ENCODE measurements at places on chromosomes 11 and 22. TPM values are rescaled to one million over a fixed set of nuclear protein-coding genes. Genes with fewer than 3 reads are reported as not detected.

The HSPB2 gene
- not detected for total RNA-seq

The SDHD gene
- 58.5 TPM for total RNA-seq

The PIH1D2 gene
- 2.2 TPM for total RNA-seq

The OR4A15 gene
- not detected for total RNA-seq

The MRGPRE gene
- 0.83 TPM for total RNA-seq

The OR51A4 gene
- not detected for total RNA-seq

The TRIM66 gene
- total RNA-seq: 7.0 TPM

The UPB1 gene
- not detected for total RNA-seq

The ACR gene
- total RNA-seq: not detected

The IRAG1 gene
- total RNA-seq: 2.0 TPM

The RAG2 gene
- total RNA-seq: not detected

The ZC3H12C gene
- 16.4 TPM for total RNA-seq

The CNGA4 gene
- 0.17 TPM for total RNA-seq

The MPPED2 gene
- 0.17 TPM for total RNA-seq

DNA sequence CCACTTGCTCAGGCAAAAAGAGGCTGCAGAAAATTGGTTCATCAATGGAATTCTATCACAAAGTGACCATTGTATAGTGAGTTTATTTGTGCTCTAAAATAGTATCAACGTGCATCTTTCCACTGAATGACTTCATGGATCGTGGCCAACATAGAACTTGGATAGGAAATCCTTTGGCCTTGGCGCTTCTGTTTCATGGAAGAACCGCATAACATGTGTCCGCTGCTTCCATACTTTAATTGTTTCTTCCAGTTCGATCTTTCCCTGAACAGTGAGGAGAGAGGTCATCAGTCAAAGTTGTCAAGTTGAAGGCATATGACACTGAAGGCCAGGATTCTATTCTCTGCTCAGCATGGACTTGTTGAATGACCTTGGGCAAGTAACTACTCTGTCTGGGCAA is 4.5 kb downstream of the NDUFA6 start:
- no peak for DNase-seq

DNA sequence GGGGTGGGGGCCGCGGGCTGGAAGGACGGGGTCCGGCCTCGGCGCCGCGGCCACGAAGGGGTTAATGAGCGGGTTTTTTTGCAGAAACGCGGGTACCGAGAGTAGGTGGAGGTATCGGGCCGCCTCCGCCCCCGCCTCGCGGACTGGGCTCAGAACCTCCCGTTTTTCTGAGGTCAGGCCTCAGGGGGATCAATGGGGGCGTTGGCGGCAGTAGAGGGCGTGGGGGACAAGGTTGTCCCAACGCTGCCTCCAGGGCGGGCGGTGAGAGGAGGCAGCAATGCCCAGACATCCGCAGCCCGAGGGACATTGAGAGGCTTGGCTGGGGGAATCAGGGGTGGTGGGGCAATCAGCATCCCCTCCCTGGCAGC is 34.8 kb upstream of the PRODH start:
- no peak for DNase-seq

DNA sequence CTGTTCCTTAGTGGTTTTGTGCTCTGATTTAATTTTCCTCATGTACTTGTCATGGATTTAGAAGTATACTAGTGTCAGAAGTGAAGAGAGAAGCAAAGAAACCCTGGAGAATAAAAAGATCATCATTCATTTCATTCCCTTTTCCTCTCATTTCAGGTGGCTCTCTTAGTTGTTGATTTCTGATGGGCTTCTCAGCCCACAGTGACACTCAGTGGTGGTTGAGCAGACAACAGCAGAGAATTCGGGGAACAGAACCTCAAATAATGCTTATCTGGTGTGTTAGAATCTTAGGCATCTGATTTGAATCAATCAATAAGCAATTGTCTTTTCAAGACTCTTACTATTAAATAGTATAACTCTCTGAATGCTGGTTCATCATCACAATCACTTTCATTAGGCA is 1289.4 kb downstream of the FAM181B start:
- DNase-seq: no peak

- peak; percentile 57 for DNase-seq
Measured at GRCh38 chr22:30005213-30005857, 74.9 kb upstream of the HORMAD2 start.

DNA sequence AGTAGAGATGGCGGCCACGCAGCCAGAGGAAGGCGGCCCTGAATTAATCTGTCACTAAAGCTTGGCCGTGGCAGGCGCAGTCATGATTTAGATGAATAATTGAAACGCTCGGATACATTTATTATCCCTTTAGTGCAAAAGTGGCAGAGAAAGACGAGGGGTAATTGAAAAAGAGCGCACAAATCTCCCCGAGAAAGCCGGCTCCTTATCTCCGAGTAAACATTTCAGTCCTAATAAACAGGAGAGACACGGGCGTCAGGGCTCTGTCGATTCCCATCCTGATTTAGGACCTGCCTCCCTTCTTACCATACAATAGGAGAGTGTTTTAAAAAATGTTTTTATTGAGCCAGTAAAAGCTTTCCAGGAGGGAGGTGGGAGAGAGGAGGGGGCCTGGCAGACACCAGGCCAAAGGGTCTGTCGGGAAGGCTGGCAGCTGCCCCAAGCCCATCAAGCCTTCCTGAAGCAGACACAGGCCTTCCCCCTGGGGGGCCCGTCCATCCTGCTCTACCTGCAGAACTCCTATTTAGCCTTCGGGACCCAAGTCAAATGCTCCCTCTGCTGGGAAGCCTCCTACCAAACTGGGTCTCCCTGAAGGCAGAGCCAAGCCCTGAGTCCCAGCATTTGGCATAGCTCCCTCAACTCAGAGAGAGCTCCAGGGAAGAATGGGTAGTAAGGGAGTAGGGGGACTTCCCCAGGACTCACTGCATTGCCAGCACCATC is 22.8 kb downstream of the OTUB1 start:
- DNase-seq: no peak

GRCh38 chr22:45511847-45512261 is 9.2 kb downstream of the FBLN1 start:
- DNase-seq: no peak

- peak; percentile 66 for DNase-seq
Measured at GRCh38 chr11:113363406-113363805, 24.2 kb upstream of the ANKK1 start.

- peak; percentile 46 for DNase-seq
Measured at GRCh38 chr11:94305146-94305545, 766 bp downstream of the IZUMO1R start.

- peak; percentile 78 for DNase-seq
Measured at GRCh38 chr11:62791501-62792201, at the start of gene TMEM223. TSS of gene TMEM223 (minus strand) at chr11:62792006. CDS start at chr11:62791994, 12 bp downstream.

GRCh38 chr11:23181022-23181807 is 320.9 kb upstream of the CCDC179 start:
- no peak for DNase-seq

GRCh38 chr22:30953206-30953605 is 15.4 kb downstream of the MORC2 start:
- DNase-seq: no peak

- no peak for DNase-seq
Measured at GRCh38 chr11:3201112-3201581, 17.5 kb downstream of the MRGPRG start.

DNA sequence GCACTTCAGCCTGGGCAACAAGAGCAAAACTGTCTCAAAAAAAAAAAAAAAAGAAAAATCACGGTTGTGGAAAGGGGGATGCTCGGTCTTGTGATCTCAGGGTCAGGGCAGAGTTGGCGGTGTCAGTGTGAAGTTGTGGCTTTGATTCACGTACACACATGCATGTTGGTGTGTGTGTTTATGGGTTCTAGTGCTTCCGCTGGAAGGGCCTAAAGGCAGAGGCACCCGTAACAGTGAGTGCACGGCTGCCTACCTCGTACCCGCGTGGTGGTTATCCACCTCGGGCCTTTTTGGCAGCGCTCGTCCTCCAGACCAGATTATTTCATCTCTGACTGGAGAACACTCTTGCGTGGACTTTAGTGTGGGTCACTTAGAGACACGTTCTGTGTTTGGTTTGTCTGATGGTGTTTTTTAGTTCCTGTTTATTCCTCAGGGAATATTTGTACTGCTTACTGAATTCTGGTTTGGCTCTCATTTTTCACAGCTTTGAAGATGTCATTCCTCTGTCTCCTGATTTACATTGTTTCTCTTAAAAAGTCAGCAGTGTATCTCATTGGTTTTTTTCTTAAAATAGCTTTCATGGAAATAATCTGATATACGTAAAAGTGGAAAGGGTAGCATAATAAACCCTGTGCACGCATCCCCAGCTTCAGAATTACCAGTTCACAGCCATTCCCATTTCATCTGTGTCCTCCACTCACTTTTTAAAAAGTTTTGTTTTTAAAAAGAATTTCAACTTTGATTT is 15.6 kb downstream of the ZBED4 start:
- no peak for DNase-seq

- DNase-seq: no peak
Measured at GRCh38 chr11:103731670-103732069, 304.8 kb upstream of the DDI1 start.

- DNase-seq: no peak
Measured at GRCh38 chr22:25641650-25642049, 77.2 kb downstream of the GRK3 start.

DNA sequence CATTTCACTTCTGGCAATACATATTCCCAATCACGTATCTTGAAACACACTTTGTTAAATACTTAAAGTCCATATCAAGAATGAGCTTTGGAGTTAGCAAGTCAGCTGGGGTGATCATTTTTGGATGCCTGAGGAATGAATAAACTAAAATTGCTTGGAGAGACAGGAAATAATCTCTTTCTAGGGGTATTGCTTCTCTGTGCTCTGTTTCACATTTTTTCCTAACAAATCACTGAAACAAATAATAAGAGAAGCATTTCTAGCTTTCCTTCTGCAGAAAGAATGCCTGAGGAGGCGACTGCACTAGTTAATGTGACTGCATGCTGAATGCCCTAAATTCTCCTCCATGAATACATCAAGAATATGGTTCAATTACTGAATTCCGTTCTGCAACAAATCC is 541.4 kb upstream of the CCDC90B start:
- DNase-seq: no peak

DNA sequence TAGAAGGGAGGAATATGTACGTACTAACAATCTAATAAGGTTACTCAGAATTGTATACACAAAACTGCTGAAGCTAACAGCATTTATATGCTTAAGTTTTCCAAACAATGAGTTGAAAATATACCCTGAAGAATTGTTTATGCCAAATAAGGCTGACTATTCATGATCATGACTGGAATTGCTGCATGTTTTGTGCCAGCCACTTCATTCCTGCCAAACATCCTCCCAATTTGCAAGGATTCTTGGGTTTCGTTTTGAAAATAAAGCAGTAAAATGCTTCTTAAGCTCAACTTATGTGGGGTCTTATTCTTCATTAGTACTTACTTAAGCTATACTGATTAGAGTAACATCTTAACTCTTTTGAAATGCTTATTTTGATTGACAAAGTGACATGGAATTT is 149.0 kb downstream of the SPON1 start:
- no peak for DNase-seq

DNA sequence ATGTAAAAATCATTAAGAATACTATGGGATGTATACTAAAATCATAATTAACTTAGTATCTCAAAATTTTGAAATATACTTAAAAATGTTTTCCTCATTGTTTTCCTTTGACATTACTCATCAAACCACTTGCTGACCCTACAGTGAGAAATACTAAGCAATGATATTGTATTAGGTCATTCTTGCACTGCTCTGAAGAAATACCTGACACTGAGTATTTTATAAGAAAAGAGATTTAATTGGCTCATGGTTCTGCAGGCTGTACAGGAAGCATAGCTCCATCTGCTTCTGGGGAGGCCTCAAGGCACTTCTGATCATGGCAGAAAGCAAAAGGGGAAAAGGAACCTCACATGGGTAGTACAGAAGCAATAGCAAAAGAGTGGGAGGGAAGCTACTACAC is 950.9 kb upstream of the CHORDC1 start:
- peak; percentile 65 for DNase-seq

DNA sequence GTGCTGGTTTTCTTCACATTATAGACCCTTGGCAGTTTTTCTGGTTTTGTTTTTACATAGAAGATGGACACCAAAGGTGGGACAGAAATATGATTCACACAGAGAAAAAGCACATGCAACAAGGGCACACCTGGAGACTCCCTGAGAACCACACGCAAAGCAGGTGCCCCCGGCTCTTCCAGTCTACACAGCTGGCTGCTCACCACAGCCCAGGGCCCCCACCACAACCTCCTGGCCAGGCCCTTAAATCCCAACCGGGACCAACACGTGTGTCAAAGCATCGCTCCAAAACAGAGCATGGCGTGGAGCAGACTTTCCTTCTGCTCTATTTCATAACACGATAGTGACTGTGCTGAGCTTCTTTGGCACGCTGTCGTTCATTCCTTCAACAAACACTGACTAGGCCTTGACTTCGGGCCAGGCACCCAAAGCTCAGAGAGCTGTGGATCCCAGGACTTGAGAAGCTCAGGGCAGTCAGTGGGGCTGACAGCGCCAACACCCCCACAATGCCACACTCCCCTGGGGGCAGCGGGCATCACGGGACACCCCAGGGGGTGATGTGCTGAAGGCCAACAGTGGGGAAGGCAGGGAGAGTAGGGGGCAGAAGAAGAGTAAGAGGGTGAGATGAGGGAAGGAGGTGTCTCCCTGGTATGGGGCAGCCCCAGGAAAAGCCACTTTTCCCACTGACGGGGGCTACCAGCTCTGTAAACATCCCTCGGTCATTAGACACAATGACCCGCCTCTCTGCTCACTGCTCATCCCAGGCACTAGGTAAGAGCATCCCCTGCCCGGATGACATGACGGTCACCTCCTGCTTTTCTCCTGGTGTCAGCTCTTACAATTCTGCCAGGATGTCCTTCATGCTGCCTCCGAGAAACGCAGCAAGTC is 26.0 kb downstream of the CELSR1 start:
- DNase-seq: no peak

DNA sequence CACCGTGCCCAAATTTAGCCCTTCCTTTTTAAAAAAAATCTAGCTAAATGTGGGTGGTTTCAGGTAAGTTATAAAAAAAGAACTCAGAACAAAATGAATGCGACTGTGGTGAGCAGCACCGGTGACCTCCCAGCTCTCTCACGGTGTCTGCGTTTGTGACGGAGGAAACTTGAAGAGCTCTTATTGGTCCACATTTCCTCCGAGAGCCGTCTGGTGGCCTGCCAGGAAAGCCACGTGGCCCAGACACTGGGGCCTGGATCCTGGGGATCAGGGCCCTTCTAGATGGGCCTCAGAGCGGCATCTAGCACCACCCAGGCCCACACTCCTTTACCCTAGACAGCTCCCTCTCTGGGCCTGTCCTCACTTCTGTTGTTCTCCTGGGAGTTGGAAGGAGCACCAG is 39.5 kb downstream of the B3GAT1 start:
- DNase-seq: no peak

- no peak for DNase-seq
Measured at GRCh38 chr11:71340086-71340606, 87.8 kb upstream of the SHANK2 start.

- DNase-seq: no peak
Measured at GRCh38 chr11:130085671-130086290, 16.1 kb downstream of the APLP2 start.

GRCh38 chr22:46377525-46378425 is 42.3 kb downstream of the TRMU start:
- DNase-seq: peak; percentile 63
